ENCODE measurements at places on chromosomes 3 and 15. TPM values are rescaled to one million over a fixed set of nuclear protein-coding genes. Genes with fewer than 3 reads are reported as not detected.

Gene FGF12
- 0.31 TPM for total RNA-seq

Gene PLSCR2
- total RNA-seq: not detected

Gene NOX5
- 1.0 TPM for total RNA-seq

Gene SHF
- 0.38 TPM for total RNA-seq

Gene NAA50
- 149 TPM for total RNA-seq

Gene WDR82
- 44.5 TPM for total RNA-seq

Gene TP63
- 212 TPM for total RNA-seq

Gene PLA2G4F
- 0.46 TPM for total RNA-seq

Gene CCR8
- total RNA-seq: not detected

Gene TRIM42
- not detected for total RNA-seq

Gene CATSPER2
- total RNA-seq: 0.78 TPM

Gene RTP1
- total RNA-seq: not detected

Gene GXYLT2
- total RNA-seq: 3.3 TPM

Gene FBXO22
- total RNA-seq: 58.9 TPM

Gene ZNF80
- total RNA-seq: not detected

Gene VGLL3
- total RNA-seq: 0.65 TPM

Gene UBE2E2
- total RNA-seq: 62.2 TPM

Gene EIF3J
- total RNA-seq: 21.0 TPM

Gene EOMES
- 1.9 TPM for total RNA-seq

Gene OR5K2
- total RNA-seq: not detected

Gene ZCWPW2
- total RNA-seq: 0.23 TPM

Gene DAZL
- total RNA-seq: not detected

Gene HHATL
- total RNA-seq: not detected

Gene ANKRD63
- total RNA-seq: not detected

Gene EIF4E3
- 1.4 TPM for total RNA-seq

Gene ZNF621
- total RNA-seq: 7.0 TPM

Gene SHISA5
- total RNA-seq: 173 TPM

Gene LIPH
- 0.11 TPM for total RNA-seq

Gene ACTRT3
- 1.9 TPM for total RNA-seq

Gene PDZRN3
- 4.2 TPM for total RNA-seq

Gene CRABP1
- total RNA-seq: not detected

Gene PAQR5
- total RNA-seq: 0.11 TPM

Gene KIF15
- total RNA-seq: 12.6 TPM

Gene SNTN
- not detected for total RNA-seq

Gene FBXO40
- total RNA-seq: not detected

Gene MAP6D1
- total RNA-seq: 2.5 TPM

Gene CCDC39
- not detected for total RNA-seq

Gene MME
- total RNA-seq: 2.9 TPM

Gene TBCCD1
- 10.6 TPM for total RNA-seq

Gene FETUB
- not detected for total RNA-seq

Gene GOLGA6A
- total RNA-seq: not detected

Gene FRMD5
- total RNA-seq: 2.5 TPM

Gene MOBP
- not detected for total RNA-seq

Gene PIERCE2
- 1.1 TPM for total RNA-seq

Gene UNC13C
- not detected for total RNA-seq

Gene RBPMS2
- not detected for total RNA-seq

Gene HDAC11
- total RNA-seq: 14.8 TPM

Gene DET1
- total RNA-seq: 0.72 TPM

Data from hair follicular keratinocyte (primary cell).